ENCODE measurements at places on chromosomes 13 and 19.

DNA sequence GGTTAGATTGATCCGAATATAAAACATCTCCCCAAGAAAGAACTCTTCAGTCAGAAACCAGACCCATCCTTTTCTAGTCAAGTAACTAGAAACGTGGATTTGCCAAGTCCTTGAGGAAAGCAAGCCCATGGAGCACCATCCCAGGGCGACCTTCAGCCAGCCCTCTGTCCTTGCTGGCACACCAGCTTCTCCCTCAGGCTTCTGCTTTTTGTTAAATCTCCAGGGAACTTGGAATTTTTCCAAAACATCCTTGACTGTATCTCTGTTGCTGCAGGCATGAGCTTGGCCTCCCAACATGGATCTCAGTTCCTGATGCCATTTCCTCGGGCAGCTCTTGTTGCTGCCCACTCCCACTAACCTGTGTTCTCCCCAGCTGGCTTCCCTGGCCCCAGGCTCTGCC, 27.1 kb upstream of the C1QTNF9 start:
- no peak for DNase-seq

DNA sequence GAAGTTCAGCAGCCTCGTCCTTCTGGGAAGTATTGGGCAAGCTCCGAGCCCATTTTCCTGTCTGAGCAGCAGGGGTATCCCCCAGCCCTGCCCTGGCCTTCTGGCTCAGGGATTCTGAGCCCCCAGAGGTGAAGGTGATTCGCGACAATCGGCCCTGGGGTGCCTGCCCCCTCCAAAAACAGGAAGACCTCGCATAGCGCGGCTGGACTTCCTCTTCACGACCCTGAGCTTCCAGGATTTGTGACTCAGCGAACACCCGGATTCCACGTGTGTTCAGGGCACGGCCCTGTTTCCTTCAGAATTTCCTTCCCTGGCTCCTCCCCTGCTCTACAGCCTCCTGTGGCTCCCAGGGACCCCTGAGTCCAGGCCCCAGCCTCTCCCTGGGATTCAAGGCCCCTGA, at the start of gene SEMA6B:
Gene SEMA6B, minus strand, starts transcription at position 116 of the 400 bp plus-strand sequence. CDS start 1,227 bp downstream, outside the sequence.
- peak; percentile 55 for DNase-seq

DNA sequence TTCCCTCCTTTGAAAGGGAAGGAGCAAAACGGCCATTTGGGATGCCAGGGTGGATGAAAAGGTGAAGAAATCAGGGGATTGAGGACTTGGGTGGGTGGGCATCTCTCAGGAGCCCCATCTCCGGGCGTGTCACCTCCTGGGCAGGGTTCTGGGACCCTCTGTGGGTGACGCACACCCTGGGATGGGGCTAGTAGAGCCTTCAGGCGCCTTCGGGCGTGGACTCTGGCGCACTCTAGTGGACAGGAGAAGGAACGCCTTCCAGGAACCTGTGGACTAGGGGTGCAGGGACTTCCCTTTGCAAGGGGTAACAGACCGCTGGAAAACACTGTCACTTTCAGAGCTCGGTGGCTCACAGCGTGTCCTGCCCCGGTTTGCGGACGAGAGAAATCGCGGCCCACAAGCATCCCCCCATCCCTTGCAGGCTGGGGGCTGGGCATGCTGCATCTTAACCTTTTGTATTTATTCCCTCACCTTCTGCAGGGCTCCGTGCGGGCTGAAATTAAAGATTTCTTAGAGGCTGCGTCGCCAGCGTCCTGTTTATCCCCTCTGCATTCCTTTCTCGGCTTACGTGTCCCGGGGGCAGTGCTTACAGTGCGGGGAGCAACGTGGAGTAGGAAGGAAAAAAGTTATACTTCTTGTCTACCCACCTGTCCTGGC, 15.2 kb upstream of the S1PR4 start:
- peak; percentile 44 for DNase-seq

GRCh38 chr13:90968166-90968904, 379.2 kb upstream of the MIR17HG start:
- peak; percentile 1 for DNase-seq

DNA sequence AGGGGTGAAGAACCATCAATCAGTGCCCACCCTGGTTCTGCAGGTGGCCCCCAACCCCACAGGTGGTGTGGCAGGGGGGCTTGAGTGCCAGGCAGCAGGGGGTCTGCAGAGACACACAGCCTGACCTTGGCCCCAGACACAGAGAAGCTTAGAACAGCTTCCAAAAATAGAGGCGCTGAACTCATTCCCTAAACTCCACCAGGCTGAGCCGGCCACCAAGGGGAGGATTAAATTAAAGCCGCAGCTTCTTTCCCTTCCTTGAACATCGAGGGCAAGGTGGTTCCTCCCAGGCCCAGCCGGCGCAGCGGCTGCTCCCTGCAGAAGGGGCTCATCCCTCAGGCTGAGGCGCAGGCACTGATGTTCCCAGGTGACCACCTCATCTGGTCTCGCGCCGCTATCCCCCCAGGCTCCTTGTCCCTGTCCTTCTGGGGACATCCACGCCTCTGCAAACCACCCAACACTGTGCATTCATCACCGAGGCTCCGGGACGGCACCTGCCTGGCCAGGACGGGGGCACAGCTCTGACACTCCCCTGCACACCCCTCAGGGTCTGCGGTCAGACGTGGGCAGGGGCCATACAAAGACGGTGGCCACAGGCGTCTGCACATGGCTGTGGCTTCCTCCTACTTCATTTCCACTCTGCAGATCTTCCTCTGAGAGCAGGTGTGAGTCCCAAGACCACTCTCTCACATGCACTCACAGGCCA, 30.9 kb downstream of the LAMP1 start:
- no peak for DNase-seq

DNA sequence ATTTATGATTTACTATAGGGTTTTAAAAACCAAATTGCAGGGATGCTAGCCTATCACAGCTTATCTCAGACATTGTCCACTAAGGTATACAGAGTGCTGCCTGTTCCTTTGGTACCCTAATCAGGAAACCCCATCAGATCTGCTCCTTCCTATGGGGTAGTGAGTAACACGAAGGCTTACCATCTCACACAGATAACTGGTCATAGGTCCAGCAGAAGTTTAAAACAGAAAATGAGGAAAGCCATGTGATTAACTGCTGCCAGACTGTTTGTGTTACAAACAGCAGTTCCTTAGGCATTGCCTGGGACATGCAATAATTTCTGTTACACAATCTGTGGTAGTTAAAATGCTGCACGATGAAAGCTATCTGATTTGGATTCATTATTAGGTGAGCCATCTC, 53.5 kb upstream of the ALOX5AP start:
- peak; percentile 88 for DNase-seq

GRCh38 chr19:44795398-44795987, 13.4 kb upstream of the BCAM start:
- no peak for DNase-seq

GRCh38 chr13:25529425-25529824, 157.7 kb downstream of the ATP8A2 start:
- no peak for DNase-seq

DNA sequence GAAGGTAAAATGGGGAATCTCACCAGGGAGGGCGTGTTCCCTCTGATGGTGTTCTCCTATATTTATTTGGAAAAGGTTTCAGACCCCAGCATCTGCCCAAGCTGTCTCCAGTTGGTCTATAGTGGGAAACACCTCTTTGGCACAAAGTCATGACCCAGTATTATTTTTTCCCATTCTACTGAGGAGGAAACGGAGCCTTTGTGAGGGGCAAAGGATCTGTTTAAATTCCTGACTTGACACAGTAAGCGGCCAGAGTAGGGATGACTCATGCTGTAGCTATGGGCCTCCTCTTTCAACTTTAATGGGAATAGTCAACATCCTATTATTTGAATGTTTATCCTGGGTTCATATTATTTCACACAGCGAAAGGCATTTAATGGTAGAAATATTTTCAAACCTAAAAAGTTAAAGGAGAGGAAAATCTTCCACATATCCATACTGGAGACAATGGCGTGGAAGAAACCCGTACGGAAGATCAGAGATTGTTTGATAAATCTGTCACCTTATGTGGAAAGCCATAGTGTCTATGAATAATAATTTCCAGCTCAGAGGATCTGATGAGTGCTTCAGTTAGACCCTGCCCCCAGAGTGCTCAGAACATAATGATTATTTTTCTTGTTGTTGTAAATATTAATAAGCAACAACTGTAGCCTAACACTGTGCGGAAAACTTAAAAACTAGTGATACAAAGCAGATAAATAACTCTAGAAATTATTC, 126.0 kb downstream of the FOXO1 start:
- peak; percentile 91 for DNase-seq

DNA sequence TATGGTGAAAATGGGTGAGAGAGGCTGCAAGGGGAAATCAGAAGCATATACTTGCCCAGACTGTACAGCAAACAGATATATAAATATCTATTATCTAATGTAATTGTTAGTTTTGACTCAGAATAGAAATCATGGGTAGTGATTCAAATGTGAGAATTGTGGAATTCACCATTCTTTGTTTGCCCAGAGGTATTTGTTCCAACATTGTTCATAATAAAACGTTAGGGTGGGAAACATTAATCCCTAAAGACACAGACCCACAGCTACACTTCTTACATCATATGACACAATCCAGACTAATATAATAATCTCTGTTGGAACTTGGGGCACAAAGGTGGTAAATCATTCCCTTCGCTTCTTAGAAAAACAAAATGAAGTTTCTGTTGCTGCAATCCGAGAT, 646.5 kb upstream of the SLITRK6 start:
- no peak for DNase-seq

GRCh38 chr13:78105656-78106055, 187.0 kb upstream of the EDNRB start:
- DNase-seq, result no peak

GRCh38 chr19:51136851-51137551, 5.1 kb upstream of the SIGLEC7 start:
- no peak for DNase-seq

GRCh38 chr13:27583645-27584044, 36.7 kb downstream of the LNX2 start:
- DNase-seq, result peak; percentile 58

GRCh38 chr19:50272263-50272897, 56.8 kb downstream of the KCNC3 start:
- DNase-seq, result no peak

- DNase-seq, result no peak
Measured at GRCh38 chr13:109767023-109767422, 19.4 kb downstream of the IRS2 start.

- DNase-seq, result no peak
Measured at GRCh38 chr19:29711584-29712132, 3.4 kb downstream of the C19orf12 start.

GRCh38 chr13:95636853-95637252, 7.7 kb downstream of the DZIP1 start:
- no peak for DNase-seq

- DNase-seq, result no peak
Measured at GRCh38 chr13:40096357-40096901, 441.0 kb downstream of the COG6 start.

GRCh38 chr19:17473041-17473440, 2.7 kb downstream of the SLC27A1 start:
- DNase-seq, result peak; percentile 90

DNA sequence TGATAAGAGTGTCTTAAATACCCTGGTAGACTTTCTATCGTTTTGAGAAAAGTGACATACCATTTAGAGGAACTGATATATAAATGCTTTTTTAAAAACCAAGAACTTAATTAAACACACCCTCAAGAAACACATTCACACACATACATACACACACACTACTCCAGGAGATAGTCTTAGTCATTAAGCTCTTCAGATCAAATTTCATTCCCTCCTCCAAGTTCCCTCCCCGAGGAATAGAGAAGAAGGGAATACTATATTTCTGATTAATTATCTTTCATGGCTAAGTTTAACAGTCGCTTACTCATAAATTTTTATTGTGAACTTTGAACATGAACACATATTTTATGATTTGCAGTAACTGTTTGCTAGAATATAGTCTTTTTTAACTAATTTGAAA, 1109.5 kb downstream of the SLITRK1 start:
- DNase-seq, result peak; percentile 34

- DNase-seq, result no peak
Measured at GRCh38 chr13:25910243-25910642, 141.6 kb downstream of the SHISA2 start.

- no peak for DNase-seq
Measured at GRCh38 chr19:18310118-18310909, 12.6 kb downstream of the LSM4 start.

DNA sequence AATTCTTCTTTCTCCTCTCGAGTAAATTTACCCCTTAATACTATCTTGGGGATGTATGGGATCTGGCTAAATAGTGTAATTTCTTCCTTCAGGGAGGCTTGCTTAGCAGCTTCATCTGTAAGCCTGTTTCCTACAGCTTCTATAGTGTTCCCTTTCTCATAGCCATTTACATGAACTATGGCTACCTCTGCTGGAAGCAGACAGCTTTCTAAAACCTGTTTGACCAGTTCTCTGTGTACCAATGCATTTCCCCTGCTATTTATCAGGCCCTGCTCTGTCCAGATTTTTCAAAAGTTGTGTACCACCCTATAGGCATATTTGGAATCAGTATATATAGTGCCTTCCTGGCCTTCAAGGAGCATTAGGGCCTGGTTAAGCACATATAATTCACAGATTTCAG, 113.6 kb upstream of the PCDH9 start:
- DNase-seq, result no peak

- no peak for DNase-seq
Measured at GRCh38 chr19:42060117-42060516, 9.9 kb downstream of the GRIK5 start.

DNA sequence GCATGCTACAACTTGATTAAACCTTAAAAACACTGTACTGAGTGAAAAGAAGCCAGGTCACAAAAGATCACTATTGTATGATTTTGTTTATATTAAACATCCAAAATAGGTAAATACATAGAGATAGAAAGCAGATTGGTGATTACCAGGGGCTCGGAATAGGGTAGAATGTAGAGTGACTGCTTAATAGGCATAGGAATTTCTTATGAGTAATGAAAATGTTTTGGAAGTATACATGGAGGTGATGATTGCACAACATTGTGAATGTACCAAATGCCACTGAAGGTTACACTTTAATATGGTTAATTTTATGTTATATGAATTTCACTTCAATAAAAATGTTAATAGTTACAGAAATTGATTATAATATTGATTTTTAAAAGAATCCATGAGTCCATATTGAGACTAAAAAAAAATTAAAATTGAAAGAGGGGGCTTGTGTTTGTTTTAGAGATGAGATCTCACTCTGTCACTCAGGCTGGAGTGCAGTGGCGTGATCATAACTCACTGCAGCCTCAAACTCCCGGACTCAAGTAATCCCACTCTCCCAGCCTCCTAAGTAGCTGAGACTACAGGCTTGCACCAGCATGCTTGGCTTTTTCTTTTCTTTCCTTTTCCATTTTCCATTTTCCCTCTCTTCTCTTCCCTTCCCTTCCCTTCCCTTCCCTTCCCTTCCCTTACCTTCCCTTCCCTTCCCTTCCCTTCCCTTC, 85.1 kb downstream of the FNDC3A start:
- peak; percentile 68 for DNase-seq

DNA sequence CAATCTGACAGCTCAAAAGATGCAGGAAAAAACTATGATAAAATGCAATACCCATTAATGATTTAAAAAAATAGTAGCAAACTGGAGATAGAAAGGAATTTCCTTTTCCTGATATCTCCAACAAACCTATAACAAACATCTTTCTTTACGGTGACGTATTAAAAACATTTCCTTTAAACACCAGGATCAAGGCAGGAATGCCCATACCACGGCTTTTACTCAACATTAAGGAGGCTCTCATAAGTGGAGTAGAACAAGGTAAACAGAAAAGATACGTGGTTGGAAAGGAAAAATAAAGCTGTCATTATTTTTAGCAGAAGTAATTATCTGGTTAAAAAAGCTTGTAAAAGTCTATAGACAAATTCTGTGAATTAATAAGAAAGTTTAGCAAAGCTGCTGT, 61.1 kb downstream of the MIPEP start:
- peak; percentile 37 for DNase-seq

Data from iris pigment epithelial cell (primary cell).